ENCODE measurements at places on chromosomes 4 and X. TPM values are rescaled to one million over a fixed set of nuclear protein-coding genes. Genes with fewer than 3 reads are reported as not detected.

EPHA5 gene
- 0.17 TPM for total RNA-seq

GRCh38 chr4:152273343-152273742 is 262.5 kb downstream of the FBXW7 start:
- DNase-seq, result no peak

GRCh38 chr4:80125252-80126177 is 52.5 kb upstream of the ANTXR2 start:
- no peak for DNase-seq

DNA sequence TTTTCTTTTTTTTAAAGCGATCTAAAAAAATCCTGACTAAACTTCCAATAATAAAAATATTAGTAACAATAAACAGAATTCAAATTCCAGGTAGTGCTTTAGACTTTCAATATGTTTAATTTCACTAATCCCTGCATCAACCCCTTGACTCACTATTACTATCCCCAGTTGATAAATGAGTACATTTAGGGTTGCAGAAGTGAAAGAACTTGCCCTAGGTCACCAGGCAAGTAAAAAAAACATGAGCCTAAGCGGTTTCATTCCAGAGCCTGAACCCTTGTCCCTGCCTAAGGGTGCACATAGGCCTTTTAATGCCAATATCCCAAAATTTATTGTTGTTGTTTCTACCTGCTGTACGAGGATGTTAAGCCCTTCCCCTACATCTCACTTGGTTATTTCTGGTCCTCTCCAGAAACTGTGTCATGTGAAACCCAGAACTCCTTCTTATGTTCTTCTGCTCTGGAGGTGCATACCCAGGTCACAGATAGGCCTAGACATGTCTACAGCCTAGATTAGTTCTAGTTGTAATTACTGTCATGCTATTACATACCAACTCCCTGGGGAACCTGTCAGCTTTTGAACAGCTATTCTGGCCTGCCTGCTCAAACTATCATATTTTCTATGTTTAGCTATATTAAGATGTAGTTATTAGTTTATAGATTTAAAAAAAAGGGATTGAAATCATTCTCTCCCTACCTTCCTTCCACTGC is 244.5 kb upstream of the PITX2 start:
- DNase-seq, result no peak

- no peak for DNase-seq
These were observed 26.5 kb upstream of the ATP8A1 start for GRCh38 chr4:42683393-42683792.

DNA sequence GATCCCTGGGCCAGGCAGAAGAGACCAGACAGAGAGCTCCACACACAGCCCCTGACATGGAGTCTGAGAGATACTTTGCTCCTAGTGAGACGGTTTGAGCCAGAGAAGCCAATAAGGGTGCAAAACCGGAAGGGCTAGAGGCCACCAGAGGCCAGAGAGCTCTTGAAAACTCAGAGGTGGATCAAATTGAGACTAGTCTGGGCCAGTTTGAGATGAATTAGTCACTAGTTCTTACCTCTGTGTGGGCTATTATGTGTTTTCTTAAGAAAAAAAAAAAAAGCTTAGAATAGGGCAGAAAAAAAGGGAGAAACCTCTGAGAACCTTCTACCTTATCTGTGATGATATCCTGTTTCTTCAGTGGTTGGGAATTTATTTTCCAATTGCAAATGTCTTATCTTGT is 110.4 kb upstream of the EDNRA start:
- DNase-seq, result no peak

GRCh38 chrX:131812847-131813825 is 210.0 kb upstream of the STK26 start:
- DNase-seq, result no peak
